Activated CD4-positive, alpha-beta T cell treated with anti-CD3 and anti-CD28 coated beads, Interleukin-2, amount 50 U/mL, for 24 hours (primary cell): ENCODE measurements at places on chromosomes 12 and 14.

DNA sequence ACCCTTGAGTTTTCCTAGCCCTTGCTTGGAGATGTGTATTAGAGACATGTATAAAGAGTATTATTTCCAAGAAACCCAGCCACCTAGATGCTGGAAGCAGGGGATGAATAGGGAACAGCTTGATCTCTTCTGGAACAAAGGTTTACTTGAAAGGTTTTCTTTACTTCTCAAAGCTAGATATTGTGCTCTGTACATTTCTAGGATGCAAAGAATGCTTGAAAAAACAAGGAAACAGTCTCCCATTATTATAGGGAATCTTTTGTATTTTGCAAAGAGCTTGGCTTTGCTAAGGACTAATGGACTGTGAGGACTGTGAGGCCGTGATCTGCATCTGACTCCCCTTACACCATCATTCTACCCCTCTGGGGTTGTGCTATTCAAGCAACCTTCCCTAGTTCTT, 77.9 kb downstream of the PRICKLE1 start:
- no peak for DNase-seq

GRCh38 chr14:94548999-94549985, 11.9 kb upstream of the SERPINA4 start:
- DNase-seq: peak; percentile 34

- DNase-seq: no peak
These were observed 198.6 kb upstream of the DIO3 start for GRCh38 chr14:101362529-101363260.

GRCh38 chr12:27627123-27627852, 69.0 kb upstream of the REP15 start:
- DNase-seq: no peak

- no peak for DNase-seq
These were observed 75.1 kb downstream of the ETNK1 start for GRCh38 chr12:22700106-22700505.

- DNase-seq: no peak
These were observed 396.7 kb upstream of the PDE3A start for GRCh38 chr12:19971361-19972280.

GRCh38 chr14:64580467-64580866, 30.7 kb downstream of the PPP1R36 start:
- DNase-seq: no peak

DNA sequence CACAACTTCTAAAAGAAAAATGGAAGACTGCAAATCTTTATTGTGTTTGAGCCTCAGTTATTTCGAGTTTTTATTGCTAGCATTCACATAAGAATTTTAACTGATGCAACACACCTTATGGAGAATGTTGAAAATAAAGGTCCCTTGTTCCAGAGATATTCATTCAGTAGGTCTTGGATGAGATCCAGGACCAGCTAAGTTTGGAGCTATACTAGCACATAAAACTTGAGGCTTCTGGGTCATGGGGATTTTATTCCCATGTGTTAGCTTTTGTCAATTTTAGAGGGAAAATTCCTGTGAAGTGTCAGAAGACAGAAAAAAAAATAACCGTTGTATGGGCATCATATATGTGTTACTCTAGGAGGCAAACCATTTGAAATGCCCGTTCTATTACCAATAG, 693.2 kb upstream of the MIS18BP1 start:
- DNase-seq: no peak

GRCh38 chr12:6182279-6182898, 17.8 kb upstream of the CD9 start:
- DNase-seq: no peak

GRCh38 chr12:122873540-122873939, 22.4 kb downstream of the VPS37B start:
- DNase-seq: no peak
